Kidney glomerular epithelial cell (primary cell): ENCODE measurements at places on chromosomes 7 and 10.

GRCh38 chr7:133611955-133612354 lies 359.1 kb downstream of the EXOC4 start:
- no peak for DNase-seq

DNA sequence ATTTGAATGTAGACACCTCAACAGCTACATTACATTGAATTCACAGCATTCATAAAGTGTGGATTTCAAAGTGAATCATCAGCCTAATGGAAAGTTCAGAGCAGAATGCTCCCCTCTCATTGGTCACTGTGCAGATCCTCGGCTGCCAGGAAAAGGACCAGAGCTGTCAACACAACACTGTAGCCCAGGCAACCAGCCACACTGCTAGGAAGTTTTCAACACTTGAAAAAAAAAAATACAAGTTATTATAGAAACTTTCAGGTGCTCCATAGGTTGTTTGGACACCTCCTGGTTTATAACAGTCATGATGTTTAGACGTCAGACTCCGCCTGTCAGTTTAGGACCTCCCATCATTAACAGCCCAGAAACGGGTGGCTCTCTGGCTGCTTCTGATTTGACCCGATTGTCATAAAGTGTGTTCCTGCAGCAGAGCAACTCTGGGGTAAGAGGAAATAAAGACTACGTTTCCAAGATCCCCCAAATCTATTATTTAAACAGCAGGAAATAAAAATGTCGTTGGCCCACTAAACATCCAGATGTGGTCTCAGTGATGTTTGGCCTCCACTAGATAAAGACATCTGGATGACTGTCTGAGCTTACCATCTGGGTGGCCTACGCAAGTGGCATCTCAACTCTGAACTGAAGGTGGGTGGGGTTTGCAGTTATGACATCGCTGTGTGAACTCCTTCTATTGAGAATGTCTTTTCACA lies 117.4 kb downstream of the CABCOCO1 start:
- peak; percentile 40 for DNase-seq

DNA sequence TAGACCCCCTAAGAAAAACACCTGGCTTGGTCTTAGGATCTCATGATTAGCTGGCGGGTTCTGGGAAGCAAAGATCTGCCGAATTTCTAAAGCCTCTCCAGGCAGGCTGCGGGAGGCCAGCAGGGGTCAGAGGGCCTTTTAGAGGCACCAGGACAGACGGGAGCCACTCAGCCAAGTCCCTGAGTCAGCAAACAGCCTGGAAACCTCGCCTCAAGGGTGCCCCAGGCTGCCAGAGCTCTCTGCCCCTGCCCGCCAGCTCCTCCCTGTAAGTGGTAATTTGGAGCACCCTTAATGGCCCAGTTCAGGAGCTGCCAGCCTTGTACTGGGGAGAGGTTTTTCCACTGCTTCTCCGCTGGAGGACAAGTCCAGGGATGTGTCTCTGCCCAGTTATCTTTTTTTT lies 88.7 kb downstream of the HIP1 start:
- DNase-seq = no peak

DNA sequence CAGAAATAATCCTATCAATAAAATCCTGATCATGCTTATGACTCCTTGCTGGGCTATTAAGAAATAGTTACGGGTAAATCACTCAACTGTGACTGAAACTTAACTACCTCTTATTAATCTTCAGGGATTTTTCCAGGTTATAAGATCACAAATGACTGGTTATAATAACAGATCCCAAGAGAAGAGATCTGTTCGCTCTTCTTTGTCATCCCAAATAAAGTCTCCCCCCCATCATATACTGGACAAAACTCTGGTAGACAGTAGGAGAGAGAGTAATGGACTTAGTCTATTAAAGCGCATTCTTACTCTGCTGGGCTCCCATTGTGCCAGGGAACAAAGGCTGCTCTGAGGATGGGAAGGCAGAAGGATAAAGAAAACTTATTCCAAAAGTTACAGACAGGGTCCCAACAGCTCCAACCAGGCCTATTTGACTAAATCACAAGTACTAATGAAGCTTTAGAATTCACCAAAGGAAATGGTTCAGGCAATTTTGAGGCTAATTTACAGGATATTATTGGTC lies 233.7 kb downstream of the DGKI start:
- no peak for DNase-seq
